ENCODE measurements at places on chromosomes 16 and 17.

GRCh38 chr16:54062361-54063278 lies 224.0 kb downstream of the IRX3 start:
- DNase-seq, result peak; percentile 20

GRCh38 chr17:55005520-55005919 lies 37.0 kb downstream of the STXBP4 start:
- DNase-seq, result peak; percentile 20

GRCh38 chr16:88744577-88745521 lies 38.5 kb downstream of the CTU2 start:
- no peak for DNase-seq

- DNase-seq, result no peak
Observed at GRCh38 chr17:64176556-64176955, 46.6 kb upstream of the ERN1 start.

GRCh38 chr17:70955441-70955840 lies 786.1 kb downstream of the KCNJ2 start:
- no peak for DNase-seq

- DNase-seq, result peak; percentile 46
Observed at GRCh38 chr16:83095941-83096692, 469.3 kb downstream of the CDH13 start.

- DNase-seq, result no peak
Observed at GRCh38 chr17:17304521-17304985, 1.4 kb downstream of the NT5M start.

DNA sequence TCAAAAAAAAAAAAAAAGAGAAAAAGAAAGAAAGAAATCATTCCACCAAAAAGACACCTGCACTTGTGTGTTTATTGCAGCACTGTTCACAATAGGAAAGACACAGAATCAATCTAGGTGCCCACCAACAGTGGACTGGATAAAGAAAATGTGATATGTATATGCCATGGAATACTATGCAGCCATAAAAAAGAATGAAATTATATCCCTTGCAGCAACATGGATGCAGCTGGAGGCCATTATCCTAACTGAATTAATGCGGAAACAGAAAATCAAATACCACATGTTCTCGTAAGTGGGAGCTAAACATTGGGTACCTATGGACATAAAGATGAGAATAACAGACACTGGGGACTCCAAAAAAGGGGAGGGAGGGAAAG lies 5.7 kb upstream of the C16orf92 start:
- DNase-seq, result no peak

DNA sequence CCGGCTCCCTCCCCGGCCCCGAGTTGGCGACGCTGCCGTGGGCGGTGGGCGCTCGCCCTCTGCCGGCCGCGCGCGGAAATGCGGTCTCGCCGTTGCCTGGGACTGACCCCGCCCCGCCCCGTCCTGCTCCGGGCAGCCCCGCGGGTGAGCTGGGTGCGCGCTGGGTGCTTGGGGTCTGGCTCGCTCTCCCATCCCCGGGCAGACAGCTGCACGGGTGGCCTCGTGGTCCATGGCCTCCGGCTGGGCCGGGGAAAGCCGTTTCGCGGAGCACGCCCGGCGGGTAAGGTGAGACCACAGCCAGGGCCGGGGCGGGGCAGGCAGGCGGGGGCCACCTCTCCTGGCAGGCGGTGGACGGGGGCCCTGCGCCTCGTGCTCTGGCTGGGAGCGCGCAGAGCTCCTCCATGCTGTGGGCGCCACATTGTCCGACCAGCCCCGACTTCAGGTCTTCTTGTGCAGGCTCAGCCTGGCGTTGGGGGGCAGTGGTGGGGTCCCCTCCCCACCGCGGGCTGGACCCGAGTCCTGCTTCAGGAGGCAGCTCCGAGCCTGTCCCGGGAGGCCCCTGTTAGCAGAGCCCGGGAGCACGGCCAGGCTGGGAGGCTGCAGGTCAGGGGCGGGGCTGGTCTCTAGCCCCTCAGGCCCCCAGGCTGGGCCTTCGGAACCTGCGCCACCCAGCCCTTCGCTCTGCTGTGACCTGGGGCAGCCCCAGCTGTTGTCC lies 7.0 kb upstream of the C1QTNF8 start:
- no peak for DNase-seq

DNA sequence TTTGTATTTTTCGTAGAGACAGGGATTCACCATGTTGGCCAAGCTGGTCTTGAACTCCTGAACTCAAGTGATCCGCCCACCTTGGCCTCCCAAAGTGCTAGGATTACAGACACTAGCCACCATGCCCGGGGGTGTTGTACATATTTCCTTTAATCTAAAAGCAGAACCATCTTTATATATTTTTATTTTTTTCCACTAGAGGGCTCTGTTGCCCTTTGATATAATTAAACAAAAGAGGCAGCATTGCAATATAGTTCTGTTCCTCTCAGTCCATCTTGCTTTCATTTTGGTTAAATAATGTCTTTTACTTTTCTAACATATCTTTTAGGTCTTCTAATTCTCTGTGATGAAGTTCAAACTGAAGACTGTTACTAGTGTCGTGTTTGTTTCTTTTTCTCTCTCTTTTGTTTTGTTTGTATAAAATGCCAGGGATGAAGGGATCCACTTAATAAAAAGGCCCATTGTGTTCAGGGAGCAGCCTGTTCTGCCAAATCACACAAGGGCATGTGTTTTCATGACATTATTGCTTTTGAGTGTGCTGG lies 23.4 kb downstream of the WWOX start:
- DNase-seq, result peak; percentile 76

- no peak for DNase-seq
Observed at GRCh38 chr17:81249223-81250040, 10.3 kb downstream of the NDUFAF8 start.

DNA sequence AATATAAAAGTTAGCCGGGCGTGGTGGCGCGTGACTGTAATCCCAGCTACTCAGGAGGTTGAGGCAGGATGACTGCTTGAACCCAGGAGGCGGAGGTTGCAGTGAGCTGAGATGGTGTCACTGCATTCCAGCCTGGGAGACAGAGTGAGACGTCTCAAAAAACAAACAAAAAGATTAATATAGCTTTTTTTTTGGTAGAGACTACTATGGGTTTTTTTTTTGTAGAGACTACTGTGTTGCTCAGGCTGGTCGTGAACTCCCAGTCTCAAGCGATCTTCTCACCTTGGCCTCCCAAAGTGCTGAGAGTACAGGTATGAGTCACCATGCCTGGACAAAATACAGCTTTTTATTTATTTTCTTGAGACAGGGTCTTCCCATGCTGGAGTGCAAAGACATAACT lies 20.2 kb downstream of the ZNRF1 start:
- no peak for DNase-seq

GRCh38 chr17:80599546-80600305 lies 55.1 kb downstream of the RPTOR start:
- no peak for DNase-seq

DNA sequence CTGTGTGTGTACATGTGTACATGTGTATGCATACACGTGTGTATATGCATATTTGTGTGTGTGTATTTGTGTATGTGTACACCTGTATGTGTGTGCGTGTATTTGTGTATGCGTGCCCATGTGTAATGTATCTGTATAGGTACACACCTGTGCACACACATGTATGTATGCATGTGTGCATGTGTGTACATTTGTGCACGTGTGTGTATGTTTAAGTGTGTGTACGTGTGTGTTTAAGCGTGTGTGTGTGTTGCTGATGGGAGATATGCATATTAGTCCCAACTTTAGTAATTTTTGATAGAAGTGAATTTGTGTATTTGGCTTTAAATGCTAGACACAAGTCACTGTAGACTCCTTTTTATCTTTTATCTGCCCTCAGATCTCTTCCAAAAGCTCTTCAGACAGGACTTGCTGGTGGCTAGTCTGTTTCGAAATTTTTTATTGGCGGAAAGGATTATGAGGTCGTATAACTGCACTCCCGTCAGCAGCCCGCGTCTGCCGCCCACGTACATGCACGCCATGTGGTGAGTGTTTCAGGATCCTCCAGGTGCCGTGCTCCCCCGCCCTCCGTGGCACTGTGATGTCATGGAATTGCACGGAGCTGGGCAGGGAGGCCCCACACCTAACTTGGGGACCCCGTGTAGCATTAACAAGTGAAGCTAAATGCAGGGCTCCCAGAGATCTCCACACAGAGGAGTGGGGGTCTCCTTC lies 168.8 kb upstream of the CHMP6 start:
- no peak for DNase-seq

DNA sequence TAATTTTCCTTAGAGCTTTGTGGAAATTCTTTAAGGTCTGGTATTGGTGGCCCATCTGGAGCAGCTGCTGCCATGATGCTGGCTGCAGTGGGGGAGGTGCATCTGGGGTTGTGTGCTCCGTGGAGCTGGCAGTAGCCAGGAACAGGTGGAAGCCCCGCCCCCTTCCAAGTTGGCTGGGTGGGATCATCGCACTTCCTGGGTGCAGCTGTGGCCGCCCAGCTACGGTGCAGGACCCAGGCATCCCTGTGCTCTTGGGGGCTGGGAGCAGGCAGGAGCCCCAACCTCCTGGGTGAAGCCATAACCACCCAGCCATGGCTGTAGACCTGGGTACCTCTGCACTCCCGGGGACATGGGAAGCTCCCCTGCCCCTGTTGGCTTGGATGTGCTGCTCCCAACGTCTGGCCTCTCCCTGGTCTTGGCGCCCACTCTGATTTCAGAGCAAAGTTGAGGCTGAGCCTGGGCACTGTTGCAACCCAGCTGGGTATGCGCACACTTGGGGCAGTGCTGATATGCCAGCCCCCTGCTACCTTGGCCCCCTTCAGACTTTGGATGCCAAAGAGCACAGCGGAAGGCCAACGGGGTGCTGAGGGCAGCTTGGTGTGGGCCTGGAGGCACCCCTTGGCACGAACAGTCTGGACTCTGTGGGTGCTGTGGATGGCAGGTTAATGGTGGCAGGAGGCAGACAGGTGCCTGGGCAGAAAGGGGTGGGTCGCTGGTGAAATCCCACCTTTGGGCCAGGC lies 145.2 kb downstream of the MYO1D start:
- no peak for DNase-seq

DNA sequence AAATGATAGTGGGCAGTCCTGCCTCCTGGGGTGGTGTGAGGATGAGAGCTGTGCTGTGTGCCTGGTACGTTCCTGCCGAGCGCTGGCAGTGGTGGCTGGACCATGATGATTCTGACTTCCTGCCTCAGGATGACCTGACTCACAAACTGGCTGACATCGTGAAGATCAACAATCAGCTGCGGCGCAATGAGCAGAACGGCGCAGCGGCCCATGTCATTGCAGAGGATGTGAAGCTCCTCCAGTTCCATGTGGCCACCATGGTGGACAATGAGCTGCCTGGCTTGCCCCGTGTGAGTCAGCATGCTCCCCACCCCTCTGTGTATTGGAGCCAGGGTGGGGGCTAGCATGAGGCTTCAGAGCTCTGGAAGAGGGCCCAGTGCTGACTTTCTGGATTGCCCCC lies 13.1 kb downstream of the POLR2A start:
- DNase-seq, result no peak

- no peak for DNase-seq
Observed at GRCh38 chr17:58932956-58933355, 173.7 kb downstream of the TRIM37 start.

- DNase-seq, result no peak
Observed at GRCh38 chr17:62398891-62399290, 18.5 kb downstream of the EFCAB3 start.

DNA sequence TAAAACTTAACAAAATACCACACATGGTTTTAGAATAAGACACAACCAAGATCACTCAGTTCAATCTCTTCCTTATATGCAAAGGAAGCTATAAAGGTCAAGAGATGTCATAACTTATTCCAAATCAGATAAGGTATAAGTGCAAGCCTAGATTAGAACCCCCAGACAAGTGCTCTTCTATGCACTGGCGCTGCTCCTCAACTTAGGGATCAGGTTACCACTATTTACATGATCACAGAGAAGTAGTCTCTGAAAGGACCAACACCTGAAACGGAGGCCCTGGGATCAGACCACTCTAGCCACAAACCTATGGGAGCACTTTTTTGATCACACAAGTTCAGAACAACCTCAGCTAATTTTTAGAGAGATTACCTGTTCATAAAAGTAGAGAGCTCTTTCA lies 16.6 kb downstream of the COPS3 start:
- no peak for DNase-seq

DNA sequence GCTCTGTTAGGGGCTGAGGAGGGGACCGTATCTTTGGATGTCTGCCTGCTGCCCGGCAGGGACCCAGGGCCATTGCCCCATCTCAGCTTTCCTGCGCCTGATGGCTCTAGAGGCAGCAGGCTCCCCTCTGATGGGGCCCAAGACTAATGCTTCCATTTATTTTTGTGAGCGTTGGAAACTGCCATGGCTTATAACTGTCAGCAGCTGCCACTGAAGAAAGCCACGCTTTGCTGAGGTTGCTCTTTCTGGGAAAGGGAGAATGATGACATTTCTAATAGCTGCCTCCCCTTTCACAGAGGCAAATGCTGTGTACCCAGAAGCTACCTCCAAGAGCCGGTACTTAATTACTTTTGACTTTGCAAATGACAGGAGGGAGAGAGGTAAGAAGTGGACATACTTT lies 103.8 kb downstream of the HAPSTR1 start:
- no peak for DNase-seq

- DNase-seq, result no peak
Observed at GRCh38 chr16:74775255-74775654, 635 bp upstream of the FA2H start.

DNA sequence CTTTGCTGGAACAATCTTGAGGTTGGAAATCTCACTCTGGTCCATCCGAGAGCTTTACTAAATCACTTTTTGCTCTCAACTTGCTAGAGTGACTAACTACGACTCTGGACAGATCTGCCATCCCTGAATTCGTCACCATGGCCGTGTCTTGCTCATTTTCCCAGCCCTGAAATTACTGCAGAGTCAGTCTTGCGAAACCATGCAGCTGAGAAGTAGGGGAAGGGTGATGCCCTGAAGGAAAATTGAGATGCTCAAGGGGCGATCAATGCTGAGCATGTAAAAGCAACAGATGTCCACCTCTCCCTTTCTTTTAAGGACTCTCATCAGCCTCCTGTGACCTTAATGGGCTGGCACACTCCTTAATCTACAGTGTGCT lies 18.8 kb downstream of the PCTP start:
- DNase-seq, result peak; percentile 47

DNA sequence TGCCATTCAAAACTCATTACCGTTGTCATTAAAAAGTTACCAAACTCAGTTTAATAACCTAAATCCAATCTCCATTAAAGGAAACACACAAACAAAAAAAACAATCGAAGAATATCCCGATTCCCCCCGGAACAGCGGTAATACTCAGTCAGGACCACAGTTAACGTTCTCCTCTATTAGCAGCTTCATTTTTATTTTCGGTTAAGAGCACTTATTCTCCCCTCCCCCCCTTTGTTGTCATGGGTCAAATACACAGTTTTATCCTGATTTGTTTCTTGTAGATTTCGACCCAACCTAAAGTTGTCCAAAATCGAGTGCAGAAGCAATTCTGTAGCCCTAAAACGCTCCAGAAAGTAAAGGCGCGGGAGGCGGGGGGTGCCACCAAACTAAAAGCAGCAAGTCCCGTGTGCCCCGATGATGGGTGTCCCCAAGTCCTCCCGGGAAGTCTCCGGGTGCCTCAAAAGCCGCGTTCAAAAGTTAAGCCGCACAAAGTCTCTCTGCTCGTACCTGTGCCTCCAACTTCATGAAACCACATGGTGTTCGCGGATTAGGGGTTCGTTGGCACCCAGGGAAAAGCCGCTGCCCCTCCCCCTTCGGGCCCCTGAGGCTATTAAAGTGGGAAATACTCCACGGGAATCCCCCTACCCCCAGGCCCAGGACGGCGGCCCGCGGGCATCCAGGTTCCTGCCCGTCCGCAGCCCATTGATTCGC lies 996 bp downstream of the SUMO2 start:
- no peak for DNase-seq

All from astrocyte of the spinal cord (primary cell).